ENCODE measurements at places on chromosomes 7 and 10.

- no peak for DNase-seq
Measured at GRCh38 chr7:99668541-99668940, 11.3 kb downstream of the CYP3A5 start.

GRCh38 chr10:24488631-24489030 is 235.1 kb downstream of the ARHGAP21 start:
- DNase-seq: no peak

- DNase-seq: no peak
Measured at GRCh38 chr7:26306790-26307189, 15.1 kb downstream of the SNX10 start.

DNA sequence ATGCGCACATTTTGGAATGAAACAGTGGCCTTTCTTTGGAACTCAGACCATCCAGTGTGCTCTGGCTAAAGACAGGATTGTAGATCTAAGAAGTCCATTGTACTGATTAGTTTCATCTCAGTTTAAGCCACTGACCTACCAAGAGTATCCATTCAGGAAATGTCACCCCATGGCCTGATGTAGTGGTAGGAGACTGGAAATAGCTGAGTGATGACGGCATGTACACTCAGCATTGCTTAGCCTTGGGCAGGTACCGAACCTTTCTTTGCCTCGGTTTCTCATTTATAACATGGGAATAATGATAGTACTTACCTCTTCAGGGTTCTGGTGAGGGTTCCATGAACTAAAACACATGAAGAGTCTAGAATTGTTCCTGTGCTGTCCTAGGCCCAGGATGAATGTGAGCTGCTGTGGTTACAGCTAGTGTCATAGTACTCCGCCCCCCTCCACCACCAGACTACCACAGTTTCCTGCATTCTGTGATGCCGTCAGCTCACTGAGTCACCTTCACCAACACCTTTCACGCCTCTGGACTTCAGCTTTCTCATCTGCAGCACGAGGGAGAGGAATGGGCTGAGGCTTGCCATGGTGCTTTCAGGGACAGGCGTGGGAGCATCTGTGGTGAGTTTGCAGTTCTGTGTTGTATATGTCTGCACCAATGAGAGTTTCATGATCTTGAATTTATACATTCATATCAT is 484.0 kb upstream of the GALNT17 start:
- peak; percentile 78 for DNase-seq

DNA sequence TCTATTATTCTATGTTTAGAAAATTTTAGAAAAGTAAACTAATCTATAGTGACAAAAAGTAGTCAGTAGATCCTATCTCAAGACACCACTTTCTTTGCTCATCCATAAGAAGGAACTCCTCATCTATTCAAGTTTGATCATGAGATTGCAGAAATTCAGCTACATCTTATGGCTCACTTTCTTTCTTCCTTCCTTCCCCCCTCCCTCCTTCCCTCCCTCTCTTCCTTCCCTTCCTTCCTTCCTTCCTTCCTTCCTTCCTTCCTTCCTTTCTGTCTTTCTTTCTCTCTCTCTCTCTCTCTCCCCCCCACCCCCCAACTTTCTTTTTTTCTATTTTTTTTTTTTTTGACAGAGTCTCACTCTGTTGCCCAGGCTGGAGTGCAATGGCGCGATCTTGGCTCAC is 35.3 kb upstream of the SRPK2 start:
- DNase-seq: no peak

DNA sequence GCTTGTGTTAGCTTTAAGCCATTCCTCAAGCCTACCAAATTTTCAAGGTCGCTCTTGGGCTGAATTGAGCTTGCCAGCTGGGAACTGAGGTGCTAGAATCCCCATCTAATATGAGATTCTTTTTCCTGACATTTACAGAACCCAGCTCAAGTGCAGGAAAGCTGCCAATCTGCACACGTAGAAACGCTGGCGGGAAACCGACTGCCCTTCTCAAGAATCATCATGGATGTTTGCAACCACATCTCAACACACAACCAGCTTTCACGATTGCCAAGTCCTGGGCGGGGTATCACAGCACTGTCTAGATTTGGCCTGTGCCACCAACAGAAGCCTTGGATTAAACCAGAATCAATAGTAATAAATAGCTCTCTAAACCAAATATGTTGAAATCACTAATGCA is 203.7 kb downstream of the DIP2C start:
- no peak for DNase-seq

GRCh38 chr7:156261581-156261980 is 379.0 kb upstream of the RNF32 start:
- DNase-seq: no peak

GRCh38 chr7:11934796-11935195 is 102.8 kb upstream of the THSD7A start:
- DNase-seq: no peak

- no peak for DNase-seq
Measured at GRCh38 chr10:121580276-121581116, 17.7 kb downstream of the FGFR2 start.

DNA sequence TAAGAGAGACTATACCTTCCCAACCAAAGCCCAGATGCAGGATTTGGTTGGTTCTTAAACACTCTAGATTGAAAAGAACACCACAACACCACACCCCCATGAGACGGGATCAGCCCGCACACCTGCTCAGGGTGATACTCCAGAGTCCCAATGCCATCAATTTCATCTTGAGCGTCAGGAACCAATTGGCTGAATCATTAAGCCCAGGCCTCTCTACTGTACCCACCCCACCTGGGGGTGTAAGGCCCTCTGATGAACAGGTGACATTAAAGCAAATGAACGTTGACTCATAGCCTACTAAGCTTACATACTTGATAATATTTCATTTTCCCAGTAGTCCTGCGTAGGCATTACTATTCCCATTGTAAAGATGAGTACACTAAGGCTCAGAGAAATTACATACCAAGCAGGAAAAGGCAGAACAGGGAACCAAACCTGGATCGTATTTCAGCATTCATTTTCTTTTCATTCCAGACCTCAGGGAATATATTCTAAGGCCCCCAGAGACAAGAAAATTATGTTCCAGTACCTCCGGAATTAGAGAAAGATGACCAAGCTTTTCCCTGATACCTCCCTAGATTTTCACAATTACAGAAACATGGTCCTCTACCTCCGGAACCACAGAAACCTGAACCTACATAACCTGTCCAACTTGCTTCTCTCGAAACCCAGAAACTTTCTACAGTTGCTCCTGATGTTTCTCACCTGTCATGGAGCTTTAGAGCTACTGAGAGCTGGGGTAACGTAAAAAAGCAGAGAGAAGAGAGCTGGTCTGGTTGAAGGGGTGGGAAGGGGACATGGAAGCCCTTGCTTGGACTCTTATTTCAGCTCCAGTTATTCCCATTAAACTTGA is 43.1 kb upstream of the KDM7A start:
- DNase-seq: no peak

DNA sequence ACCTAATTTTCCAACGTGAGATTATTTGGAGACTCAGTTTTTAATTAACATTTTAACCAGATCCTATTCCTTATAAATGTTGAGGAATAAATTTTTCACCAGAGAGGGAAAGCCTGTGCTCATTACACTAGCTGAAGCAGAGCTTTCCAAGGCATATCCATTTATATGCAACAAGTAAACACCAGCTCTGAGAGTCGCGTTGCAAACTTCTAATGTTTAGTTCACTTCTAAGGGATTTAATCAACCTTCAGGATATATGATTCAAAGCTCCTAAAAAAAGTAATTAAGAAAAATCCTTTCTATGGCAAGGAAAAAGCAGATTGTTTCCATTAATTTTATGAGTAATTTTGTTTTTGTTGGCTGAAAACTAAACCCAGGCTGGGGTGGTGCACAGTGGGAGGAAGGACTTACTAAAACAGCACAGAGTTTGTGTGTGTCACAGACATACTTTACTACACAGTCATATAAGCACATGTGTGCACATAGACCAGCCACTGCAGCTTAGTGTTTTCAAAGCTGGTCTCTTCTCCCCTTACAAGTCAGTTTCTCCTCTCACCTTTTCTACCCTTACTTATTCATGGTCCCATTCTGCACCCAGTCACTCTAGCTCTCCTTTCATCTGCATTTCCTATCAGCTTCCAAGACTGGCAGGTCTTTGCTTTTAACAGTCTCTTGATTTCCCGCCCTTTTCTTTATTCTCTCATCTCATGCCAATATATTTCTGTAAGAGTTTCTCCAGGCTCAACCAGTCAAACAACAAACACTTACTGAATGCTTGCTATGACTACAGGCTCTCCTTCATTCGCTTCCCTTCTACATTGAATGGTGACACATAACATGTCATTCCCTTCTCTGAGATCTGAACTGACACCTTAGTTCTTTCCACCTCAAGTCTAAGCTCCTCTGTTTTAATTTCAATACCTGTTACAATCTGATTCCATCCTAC is 81.1 kb upstream of the FZD1 start:
- no peak for DNase-seq

- DNase-seq: no peak
Measured at GRCh38 chr7:137130751-137131158, 212.8 kb downstream of the PTN start.

- DNase-seq: no peak
Measured at GRCh38 chr10:110608087-110608486, 36.0 kb upstream of the RBM20 start.

DNA sequence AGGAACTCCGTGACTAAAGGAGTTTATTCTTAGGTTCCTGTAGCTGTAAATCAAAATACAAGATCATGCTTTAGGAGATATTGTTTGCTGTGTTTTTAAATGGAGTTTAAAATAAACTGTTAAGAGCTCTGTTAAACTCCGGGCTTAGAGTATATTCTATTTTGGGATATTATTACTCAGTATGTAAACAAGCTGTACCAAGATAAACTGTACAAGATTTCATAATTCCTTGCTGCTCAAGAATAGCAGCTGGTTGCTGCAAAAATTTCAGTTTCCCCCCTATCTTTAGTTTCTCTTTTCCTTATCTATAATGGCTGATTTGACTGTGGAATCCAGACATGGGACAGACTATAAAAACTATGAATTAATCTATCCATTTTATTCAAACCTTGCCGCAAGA is 215.7 kb downstream of the HTR7 start:
- DNase-seq: no peak

- no peak for DNase-seq
Measured at GRCh38 chr7:130877236-130877990, 143.4 kb upstream of the KLF14 start.

DNA sequence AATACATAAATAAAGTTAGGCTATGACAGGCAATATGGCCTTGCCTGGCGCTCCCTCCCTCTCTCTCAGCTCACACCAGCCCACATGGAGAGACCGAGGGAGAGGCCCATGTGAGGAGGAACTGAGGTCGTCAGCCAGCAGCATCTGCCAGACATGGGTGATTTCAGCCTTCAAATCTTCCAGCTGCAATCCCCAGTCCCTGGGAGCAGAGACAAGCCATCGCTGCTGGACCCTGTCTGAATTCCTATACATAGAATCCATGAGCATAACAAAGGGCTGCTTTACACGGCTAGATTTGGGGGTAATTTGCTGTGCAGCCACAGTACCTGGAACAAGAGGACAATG is 35.6 kb downstream of the ANKRD16 start:
- DNase-seq: no peak

DNA sequence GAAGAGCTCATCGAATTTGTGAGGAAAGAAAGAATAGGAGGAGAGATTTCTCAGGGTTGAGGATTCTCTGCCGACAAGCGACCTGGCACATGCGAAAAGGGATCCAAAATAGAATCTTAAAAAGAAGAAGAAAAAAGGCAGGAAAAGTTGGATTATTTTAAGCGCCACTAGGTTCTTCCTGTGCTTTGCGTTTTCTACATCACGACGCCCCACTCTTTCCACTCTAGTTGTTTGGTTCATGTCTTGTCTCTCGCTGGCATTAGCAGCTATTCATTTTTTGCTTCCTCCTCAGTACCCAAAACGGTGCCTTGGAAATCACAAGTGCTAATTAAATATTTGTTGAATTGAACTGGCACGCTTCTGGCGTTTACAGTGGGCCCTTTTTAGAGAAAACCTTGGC is 674 bp upstream of the FRA10AC1 start:
- DNase-seq: no peak

DNA sequence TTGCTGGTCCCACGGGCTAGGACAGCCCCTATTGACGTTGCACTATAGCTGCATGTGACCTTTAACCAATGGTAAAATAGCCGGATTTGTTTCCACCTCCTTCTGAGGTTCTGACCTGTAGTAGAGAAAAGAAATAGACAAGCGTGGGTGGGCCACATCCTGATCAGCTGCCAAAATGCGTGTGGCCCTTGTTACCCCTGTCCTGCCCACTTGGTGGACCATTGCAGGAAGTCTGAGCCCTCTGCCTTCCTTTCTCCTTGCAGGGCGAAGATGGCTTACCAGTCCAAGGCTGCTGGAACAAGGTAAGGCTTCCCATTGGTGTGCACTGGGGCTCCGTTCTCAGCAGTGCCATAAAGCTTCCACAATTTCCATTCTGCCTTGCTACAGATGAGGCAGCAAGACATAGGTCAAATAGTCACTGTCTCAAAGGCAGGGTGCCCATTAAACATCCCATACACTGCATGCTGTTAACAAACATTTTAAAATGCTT is 95.9 kb upstream of the MACROH2A2 start:
- no peak for DNase-seq

GRCh38 chr7:127550247-127550646 is 35.1 kb downstream of the GCC1 start:
- no peak for DNase-seq

DNA sequence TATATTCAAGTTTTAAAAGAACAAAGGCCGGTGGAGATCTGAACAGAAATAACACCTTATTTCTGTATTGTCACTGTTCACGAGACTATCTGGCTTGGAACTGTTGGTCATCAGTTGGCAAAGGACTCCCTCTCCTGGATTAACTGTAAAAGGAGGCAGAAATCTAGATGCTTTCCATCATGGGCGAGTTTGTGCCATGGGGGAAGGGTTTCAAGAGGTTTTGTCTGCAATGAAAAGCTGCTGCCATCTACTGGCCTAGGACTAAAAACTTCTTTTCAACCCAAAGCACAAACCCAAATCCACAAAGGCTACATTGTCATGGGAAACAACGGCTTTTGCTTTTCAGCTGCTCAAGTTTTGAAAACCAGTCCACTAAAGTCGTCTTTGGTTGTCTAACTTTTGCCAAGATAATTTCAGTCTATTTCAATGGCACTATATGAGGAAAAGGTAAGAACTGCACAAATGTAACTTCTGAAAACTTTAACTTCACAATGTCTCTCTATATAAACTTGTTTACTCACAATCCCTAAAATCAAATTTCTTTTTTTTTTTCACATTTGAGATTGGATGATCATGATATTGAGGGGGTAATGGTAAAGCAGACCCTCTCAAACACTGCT is 196.8 kb downstream of the SKAP2 start:
- peak; percentile 14 for DNase-seq

DNA sequence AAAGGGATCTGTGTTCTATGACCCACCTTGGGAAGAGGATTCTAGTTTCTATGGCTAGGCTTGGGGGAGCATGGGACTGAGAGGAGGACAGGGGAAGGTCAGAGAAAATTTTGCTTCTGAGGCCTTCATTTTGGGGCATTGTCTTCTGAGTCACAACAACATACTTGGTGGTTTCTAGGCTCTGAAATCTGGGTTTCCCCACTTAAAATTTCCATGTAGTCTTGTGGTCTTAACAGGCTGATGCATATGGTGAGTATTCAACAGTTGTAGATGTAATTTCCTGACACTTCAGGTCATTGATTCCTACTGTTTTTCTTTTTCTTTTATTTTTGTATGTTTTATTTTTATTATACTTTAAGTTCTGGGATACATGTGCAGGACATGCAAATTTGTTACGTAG is 88.5 kb downstream of the ANKRD7 start:
- DNase-seq: no peak

Data from stimulated activated naive CD4-positive, alpha-beta T cell treated with Interleukin-2 at 50 U/mL for 16 hours (primary cell).